ENCODE measurements at places on chromosomes 6 and 20.

DNA sequence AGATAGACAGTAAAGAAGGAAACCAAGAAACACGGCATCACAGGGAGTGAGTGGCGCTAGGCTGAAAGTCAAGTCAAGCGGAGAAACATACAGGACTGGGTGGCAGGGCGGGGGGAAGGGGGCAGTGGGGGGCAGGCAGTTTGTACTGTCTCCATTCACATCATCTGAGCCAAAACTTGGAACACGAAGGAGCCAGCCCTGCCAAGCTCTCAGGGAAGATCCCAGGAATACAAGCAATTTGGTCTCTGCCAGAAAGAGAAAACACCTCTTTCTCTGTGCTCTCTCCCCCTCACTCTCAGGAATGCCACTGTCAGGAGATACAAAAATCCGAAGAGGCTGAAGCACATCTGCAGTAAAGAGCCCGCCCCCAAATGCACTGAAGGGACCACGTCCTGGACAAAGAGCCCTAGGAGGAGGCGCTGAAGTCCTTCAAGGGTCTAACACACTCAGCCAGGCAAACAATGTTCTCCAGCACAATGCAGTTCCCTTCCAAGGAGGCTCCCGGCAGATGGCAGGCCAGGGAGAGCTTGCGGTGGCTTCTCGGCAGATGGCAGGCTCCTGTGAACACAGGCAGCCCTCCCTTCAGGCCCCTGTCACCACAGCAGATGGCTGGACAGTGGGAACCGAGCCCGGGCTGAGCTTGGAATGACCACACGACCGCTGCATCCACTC is 90.0 kb downstream of the ATP9A start:
- DNase-seq: no peak

GRCh38 chr20:62212299-62212698 is 7.8 kb downstream of the HRH3 start:
- DNase-seq: no peak

- no peak for DNase-seq
Observed at GRCh38 chr6:24016286-24016685, 109.7 kb upstream of the NRSN1 start.

DNA sequence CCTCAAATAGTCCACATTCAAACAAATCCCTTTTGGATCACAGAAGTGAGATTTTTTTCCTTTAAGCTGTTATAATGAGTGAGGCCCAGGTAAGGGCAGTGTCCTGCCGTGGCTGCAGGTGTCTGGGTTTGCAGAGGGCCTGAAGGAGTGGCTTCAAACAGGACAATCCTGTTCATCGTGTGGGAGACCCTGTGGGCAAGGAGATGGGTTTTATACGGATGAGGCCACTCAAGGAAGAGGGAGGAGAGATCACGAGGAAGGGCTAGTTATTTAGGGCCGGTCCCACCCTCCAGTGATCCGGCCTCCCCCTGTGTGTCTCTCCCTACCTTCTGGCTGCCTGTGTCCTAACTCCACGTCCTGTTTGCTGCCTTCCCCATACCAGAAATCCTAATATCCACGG is 33.8 kb downstream of the PPP1R14C start:
- DNase-seq: no peak

DNA sequence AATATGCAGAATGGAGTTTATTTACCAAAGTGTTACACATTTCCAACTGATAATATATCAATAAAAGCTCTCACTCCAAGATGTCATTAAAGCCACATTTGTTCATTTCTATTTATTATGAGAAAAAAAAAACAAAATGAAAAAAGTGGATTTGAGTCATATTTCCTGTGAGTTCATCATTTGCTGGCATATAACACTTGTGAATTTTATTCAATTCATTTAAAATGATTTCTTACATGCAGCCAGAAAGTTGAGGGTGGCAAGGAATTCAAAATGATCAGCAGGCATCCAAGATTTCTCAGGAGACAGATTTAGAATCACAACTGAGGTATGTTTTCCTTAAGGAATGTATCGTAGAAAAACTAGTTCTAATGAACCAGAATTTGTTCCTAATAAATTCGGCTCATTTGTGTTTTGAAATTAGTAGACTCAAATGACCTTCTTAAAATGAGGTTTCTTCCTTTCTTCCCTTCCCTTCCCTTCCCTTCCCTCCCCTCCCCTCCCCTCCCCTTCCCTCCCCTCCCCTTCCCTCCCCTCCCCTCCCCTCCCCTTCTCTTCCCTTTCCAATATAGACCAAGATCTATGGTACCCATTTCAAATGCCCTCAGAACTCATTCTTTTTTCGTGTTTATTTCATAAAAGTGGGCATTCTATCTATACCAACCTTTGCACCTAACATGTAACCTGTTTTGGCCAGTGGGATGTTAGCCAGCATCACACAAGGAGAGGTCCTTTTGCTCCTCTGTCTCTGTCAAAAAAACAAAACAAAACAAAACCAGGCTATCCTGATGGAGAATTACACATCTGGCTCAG is 357.9 kb upstream of the TSHZ2 start:
- no peak for DNase-seq

- no peak for DNase-seq
Observed at GRCh38 chr20:34904202-34904621, 27.8 kb downstream of the ACSS2 start.

DNA sequence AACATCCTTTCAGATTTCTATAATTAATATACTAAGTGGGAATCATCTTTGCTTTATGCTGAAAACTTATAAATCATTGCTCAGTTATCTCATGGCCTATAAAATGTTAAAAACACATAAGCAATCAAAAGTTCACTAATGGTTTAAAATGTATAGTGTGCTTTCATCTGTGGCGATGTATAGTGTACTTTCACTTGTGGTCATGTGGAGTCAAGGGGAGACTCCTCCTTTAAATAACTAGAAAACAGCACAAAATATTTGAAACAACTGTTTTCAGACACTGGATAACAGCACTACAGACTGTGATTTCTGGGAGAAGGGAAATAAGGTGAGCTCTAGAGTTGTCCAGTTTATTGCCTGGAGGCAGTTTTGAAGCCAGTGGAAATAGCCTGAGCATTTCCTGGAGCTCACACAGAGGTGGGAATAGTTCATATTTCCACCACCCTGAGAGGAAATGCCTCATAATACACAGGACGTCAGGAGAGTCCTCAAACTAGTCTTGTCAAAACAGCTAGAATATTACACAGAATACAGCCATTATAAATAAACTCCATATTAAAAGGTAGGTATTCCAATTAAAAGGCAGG is 89.4 kb downstream of the CEP162 start:
- no peak for DNase-seq

- no peak for DNase-seq
Observed at GRCh38 chr6:53691667-53692133, 26.1 kb upstream of the KLHL31 start.
